Stimulated activated CD4-positive, alpha-beta T cell treated with anti-CD3 and anti-CD28 coated beads, TNF-alpha, amount 100 ng/mL, for 4 hours (primary cell): ENCODE measurements at places on chromosomes 16 and 17.

DNA sequence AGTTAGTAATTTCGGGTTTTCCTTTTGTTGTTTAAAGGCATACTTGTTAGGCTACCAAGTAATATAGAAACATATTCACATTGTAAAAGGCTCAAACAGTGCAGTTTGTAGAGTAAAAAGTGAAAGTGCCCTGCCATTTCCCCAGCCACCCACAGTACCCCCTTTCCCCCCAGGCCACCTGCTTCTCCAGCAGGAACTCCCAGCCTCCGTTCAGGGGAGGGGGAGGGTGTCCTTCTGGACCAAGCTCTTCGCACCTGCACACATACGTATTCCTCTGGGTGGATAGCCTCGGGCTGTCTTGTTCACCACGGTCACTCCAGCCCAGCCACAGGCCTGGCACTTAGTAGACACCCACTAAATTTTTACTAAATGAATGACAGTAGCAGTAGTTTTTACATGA, 144.5 kb downstream of the CLEC16A start:
- no peak for DNase-seq

GRCh38 chr16:67535201-67535600, 6.6 kb downstream of the RIPOR1 start:
- DNase-seq = no peak

- DNase-seq = no peak
Observed at GRCh38 chr17:413706-414380, 61.2 kb upstream of the RPH3AL start.

DNA sequence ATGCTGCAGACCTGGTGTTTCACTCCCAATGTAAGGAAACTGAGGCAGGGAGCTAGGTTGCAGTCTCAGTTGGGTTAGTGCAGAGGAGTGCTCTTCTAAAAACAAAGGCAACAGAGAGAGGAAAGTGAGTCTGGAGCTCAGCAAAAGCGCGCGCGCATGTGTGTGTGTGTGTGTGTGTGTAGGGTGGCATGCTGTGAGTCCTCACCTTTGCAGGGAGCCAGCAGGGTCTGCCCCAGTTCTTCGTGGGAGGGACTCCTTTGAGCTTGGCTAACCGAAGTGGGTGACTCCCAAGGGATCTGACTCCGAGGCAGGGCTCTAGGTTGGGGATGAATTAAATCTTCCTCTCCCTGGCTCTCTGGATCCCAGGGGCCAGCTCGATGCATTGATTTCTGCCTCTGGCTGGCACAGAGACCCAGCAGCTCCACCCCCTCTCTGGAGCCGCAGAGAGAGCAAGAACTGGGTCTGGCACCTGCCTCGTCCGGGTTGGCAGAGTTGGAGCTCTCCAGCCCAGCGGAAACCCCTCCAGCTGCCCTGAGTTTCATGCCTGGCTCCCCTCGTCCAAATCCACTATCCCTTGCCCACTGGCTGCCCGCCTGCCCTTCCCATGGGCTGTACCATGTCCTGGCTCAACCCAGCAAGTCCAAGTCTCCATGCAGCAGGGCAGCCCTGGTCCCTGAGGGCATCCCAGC, 1.3 kb upstream of the BTBD17 start:
- DNase-seq = no peak

GRCh38 chr17:72305472-72305871, 184.7 kb downstream of the SOX9 start:
- DNase-seq = no peak

GRCh38 chr16:49580751-49581303, 207.2 kb downstream of the C16orf78 start:
- DNase-seq = no peak

- DNase-seq = no peak
Observed at GRCh38 chr17:48843187-48843900, 12.5 kb downstream of the CALCOCO2 start.

DNA sequence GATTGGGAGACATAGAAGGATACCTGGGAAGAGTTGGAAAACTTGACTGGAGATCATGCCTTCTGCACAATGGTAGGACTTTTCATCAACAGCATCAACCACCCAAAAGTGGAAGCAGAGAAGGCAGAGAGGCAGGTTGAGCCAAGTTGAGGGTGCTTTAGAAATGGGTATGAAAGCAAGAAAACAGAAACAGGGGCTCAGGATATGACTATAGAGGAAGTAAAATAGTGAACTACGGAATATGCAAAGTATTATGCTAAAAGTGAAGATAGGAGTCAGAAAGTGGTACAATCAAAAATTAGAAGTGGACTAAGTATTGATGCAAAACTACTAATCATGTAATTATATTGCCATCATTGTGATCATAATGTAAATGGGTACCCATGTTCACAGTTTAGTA, 16.1 kb upstream of the ARHGAP44 start:
- DNase-seq = no peak

GRCh38 chr16:14419817-14420216, 210.2 kb downstream of the PARN start:
- DNase-seq = no peak

DNA sequence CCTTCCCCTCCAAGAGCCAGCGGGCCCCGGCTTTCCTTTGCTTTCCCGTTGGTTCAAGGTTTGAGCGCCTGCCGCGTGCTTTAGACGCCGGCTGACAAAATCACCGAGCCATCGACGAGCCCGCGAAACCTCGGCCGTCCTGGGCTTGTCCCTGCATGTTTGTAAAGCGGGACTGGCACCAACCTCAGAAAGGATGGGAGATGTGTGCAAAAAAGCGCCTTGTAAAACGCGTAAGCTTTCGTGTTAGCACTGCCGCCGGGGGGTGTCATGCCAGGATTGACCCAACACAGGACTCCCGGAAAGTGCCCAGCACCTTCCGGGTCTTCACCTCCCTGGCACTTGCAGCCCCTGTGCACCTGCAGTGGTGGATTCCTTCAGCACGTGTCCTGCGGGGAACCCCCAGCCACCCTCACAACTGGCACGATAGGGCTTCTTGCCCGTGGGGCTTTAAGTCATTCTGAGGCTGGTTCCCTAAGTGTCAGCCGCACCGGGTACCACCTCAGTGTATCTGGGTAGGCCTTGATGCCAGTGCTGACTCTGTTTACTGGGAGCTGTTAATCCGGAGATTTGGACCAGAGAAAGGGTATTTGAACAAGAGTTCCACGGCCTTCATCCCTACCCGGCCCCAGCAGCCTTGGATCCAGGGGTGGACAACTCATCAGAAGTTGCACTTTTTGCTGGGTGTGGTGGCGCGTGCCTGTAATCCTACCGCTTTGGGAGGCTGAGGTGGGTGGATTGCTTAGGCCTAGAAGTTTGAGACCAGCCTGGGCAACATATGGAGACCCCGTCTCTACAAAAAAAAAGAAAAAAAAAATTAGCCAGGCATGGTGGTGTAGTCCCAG, 817 bp downstream of the NDUFAF8 start:
- DNase-seq = peak; percentile 22

GRCh38 chr17:64240261-64240740, 22.8 kb downstream of the TEX2 start:
- no peak for DNase-seq

GRCh38 chr16:27699540-27699939, 149.6 kb downstream of the KATNIP start:
- no peak for DNase-seq

- DNase-seq = no peak
Observed at GRCh38 chr17:36657763-36658490, 56.5 kb downstream of the MRM1 start.

DNA sequence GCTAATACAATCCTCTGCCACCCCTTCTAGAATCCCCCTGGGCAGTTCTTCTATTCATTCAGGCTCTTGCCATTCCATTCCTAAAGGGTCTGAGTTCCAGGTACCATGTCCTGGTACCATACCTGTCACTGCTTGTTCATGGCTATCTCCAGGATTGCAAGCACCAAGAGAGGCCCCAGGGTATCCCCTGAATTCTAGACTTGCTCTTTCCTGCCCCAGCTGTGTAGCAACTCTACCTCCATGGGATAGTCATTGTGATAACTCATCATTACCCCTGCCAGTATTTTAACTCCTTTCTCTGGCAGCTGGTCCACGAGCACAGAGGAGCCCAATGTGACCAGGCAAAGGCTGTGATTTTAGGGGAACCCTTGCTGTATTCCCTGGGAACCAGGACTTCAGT, 143.7 kb upstream of the CDH5 start:
- DNase-seq = no peak

- DNase-seq = no peak
Observed at GRCh38 chr16:17313085-17313611, 157.6 kb downstream of the XYLT1 start.

GRCh38 chr17:996554-997344, at the start of gene TIMM22:
TIMM22 (plus strand) TSS chr17:997129; CDS start chr17:997143, 14 bp downstream.
- peak; percentile 83 for DNase-seq

DNA sequence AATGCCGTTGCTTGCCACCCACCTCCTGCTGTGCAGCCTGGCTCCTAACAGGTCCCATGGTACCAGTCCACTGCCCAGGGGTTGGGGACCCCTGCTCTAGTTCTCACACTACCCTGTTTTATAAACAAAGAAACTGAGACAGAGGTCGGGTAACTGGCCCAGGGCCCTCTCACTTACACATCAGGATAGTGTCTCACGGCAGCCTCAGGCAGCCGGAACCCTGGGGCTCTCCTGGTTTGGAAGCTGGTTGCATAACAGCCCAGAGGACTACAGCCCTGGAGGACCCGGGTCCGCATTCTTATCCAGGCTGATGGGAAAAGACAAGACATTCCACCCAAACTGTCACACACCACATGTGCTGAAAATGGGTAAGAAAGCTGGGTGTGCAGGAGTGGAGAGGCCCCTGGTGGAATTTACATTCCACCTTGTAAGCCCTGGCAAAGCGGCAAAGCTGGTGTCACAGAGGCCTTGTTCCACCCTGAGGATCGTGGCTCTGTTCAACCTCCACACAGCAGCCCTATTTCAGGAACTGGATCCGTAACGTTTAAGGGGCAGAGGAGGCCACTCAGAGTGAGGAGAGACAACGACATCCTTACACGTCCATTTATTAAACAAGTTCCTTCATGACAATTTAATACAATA, 9.8 kb downstream of the CMTM3 start:
- DNase-seq = no peak

- no peak for DNase-seq
Observed at GRCh38 chr17:62756198-62756597, 51.9 kb downstream of the MARCHF10 start.

GRCh38 chr17:6170349-6170748, 100.2 kb downstream of the WSCD1 start:
- DNase-seq = no peak

GRCh38 chr17:29949696-29950095, 8.3 kb downstream of the EFCAB5 start:
- DNase-seq = no peak

GRCh38 chr17:6643451-6644125, 2.7 kb downstream of the TXNDC17 start:
- no peak for DNase-seq

DNA sequence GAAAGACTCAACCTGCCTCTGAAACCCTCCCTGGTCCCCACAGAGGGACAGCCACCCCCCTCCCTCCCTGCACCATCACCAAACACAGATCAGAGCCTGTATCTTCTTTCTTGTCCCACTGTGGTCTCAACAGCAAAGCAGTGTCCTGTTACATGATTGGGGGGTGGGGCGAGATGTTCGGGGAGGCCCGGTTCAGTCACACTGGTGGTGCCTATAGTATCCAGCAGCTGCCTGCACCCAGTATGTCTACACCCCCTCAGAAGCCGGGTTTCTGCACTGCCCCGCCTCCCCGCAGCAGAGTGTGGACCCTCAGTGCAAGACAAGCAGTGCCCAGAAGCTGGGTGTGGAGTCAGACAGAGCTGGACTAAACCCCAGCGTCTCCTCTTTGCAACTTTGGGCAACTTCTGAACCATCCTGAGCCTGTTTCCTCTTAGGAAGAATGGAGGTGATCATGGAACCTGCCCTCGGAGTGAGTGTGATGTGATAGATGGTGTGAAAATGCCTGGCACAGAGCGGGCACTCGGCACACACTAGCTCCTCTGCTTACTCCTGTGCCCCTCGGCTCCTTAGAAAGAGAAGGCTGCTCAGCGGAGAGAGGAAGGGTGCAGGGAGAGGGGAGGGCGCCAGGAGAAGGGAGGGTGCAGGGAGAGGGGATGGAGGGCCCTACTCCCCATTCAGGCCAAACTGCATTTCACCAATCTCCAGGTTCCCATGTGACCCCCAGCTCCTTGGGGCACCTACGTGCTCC, 84.0 kb upstream of the TNRC6C start:
- no peak for DNase-seq

DNA sequence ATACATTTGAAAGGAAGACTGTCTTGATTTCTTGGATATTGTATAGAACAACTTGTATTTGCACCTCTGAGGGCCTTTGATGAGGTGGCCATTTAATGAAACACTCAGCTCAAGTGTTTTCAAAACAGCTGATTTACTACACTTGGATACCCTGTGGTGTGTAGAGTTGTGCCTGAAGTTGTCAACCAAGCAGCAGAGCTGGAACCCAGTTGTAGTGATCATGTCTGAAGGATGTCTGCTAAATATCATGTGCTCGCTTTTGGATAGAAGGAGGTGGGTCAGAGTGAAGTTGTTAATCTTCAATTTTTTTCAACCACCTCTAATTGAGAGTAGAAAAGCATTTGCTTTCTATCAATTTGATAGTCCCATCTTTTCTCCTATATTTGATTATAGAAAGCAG, 175.9 kb upstream of the TBX2 start:
- no peak for DNase-seq

GRCh38 chr17:63688396-63689020, 11.4 kb downstream of the LIMD2 start:
- no peak for DNase-seq

GRCh38 chr17:10328971-10329923, 43.6 kb downstream of the MYH13 start:
- DNase-seq = no peak

- no peak for DNase-seq
Observed at GRCh38 chr17:41987642-41988041, 21.0 kb downstream of the CNP start.

DNA sequence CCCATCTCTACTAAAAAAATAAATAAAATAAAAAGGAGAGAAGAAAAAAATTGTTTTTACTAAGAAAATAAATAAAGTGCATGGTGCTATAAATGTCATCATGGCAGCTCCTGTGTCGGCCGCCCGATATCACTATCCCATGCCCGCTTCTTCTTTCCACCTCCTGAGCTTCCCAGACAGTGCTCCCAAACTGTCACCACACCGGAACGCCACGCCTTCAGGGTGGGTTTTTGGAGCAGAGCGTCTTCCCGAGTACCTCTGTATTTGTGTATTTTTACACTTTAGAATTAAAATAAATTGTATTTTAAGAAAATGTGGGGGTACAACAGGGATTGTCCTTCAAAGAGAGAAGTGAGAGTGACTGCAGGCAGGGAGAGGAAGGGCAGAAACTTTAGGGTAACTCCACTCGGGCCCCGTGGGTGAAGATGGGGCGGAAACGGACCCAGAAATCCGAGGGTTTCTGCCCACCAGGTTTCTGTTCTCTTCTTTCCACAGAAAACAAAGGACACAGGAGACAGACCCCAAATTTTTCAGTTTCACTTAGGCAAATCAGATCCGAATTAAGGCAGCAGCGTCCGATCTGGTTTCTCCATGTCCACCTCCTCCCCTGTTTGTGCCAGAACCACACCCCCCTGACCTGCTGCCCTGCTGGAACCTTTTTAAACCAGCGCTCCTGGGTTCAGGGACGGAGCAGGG, 3.6 kb upstream of the ITGAX start:
- DNase-seq = no peak

DNA sequence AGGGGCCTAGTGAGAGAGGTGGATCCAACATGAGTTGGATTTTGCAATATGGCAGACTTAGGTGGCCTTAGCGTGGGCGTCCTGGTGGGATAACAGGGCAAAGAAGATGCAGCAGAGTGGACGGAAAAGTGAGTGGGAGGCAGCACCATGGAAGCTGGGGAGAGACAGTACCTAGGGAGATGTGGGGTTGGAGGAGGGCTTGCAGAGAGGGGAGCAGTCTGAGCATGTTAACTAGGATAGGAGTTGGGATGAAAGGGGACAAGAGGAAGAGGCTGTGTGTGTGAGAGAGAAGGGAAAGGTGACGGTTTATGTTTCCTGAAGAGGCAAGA, 120.1 kb downstream of the NTN1 start:
- DNase-seq = no peak

GRCh38 chr17:82629748-82630147, 18.5 kb downstream of the WDR45B start:
- no peak for DNase-seq
